ENCODE measurements at places on chromosomes 7 and 10. TPM values are rescaled to one million over a fixed set of nuclear protein-coding genes. Genes with fewer than 3 reads are reported as not detected.

DNA sequence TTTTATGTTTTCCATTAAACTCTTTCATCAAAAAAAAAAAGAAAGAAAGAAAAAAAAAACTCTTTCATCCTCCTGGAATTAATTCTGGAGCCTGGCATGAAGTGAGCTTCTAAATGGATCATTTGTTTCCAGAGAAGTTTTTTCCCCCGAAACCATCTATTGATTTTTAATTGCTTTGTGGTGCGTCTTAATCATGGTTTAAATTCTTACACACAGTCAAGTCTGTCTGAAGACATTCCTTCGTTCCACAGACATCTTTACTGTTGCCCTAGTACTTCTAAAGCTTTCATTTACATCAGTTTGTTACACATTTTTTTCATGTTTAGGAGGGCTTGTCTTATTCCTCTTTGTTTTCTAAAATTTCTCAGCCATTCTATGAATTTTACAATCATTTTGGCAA, 493.4 kb upstream of the FOXK1 start:
- no peak for DNase-seq

- no peak for DNase-seq
These were observed 64.2 kb upstream of the IL6 start for GRCh38 chr7:22662556-22663356.

- DNase-seq, result no peak
These were observed 45.1 kb downstream of the AMZ1 start for GRCh38 chr7:2732959-2733584.

- no peak for DNase-seq
These were observed 22.5 kb upstream of the TNRC18 start for GRCh38 chr7:5445981-5446594.

- DNase-seq, result no peak
These were observed 18.0 kb downstream of the STX1A start for GRCh38 chr7:73701357-73701995.

GRCh38 chr7:46115410-46115809, 194.3 kb upstream of the IGFBP3 start:
- DNase-seq, result no peak

DNA sequence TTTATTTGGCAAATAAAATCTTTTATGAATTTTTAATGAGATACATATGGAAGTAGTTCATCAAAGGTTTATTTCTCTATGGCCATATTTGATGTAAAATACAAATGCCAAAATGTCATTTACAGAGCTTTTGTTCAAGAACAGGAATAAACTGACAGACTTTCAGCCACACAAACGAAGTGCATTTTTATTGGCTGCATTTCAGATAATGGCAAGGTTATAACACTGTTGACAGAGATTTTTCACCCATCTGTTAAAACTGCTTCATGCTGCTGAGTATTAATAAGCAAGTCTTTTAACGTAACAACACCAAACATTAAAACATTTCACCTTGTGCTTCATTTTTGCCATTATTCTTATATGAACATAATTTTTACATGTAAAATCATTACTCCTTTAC, 254.4 kb downstream of the ANKRD7 start:
- DNase-seq, result no peak

Gene CRYGN
- not detected for total RNA-seq

- DNase-seq, result no peak
These were observed 8.1 kb downstream of the BLVRA start for GRCh38 chr7:43766564-43766963.

- no peak for DNase-seq
These were observed 106.6 kb downstream of the GAD2 start for GRCh38 chr10:26323219-26323618.

DNA sequence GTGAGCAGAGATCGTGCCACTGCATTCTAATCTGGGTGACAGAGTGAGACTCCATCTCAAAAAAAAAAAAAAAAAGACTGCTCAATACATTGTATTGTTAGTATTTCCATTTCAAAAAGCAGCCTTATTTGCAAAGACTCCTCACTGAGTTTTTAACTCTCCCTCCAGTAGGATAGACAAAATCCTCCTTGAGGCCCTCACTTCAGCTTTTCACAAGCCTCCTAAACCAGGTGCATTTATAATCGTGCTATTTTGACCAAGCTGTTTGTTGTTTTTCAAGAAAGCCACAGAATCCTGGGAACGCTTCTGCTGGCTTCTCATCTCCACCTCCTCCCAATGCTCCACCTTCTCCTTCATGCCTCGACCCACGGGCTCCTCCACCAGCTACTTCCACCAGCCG, 6.3 kb upstream of the DDIT4 start:
- no peak for DNase-seq

DNA sequence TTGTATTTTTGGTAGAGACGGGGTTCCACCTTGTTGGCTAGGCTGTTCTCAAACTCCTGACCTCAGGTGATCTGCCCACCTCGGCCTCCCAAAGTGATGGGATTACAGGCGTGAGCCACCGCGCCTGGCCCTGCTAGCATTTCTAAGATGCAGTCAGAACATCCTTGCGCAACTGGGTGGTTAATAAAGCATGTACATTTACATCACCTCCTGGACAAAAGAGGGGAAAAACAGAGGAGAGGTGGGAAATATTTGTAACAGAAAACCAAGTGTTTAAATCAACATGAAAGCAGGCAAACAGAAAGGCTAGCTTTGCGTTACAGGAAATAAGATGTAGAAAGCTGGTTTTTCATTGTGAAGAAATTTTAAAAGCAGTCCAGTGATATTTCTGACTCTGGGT, 220.9 kb upstream of the KMT2E start:
- no peak for DNase-seq

DNA sequence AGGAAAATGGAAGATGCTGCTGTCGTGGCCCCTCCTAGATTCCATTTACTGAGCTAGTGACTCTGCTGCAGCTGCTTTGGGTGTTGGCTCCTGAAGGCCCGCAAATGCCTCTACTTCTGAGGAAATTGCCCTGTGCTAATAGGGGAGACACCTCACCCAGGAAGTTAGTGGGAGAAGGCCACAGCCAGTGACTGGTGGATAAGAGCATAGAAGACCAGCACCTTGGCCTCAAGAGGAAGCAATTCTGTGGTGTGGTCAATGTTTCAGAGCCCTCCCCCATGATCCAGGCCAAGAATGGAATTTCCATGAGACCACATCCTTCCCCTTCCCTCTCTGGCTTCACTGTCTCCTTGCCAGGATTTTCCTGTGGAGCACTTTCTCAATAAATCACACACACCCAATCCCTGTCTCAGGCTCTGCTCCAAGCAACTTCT, 25.0 kb upstream of the FZD1 start:
- DNase-seq, result no peak

DNA sequence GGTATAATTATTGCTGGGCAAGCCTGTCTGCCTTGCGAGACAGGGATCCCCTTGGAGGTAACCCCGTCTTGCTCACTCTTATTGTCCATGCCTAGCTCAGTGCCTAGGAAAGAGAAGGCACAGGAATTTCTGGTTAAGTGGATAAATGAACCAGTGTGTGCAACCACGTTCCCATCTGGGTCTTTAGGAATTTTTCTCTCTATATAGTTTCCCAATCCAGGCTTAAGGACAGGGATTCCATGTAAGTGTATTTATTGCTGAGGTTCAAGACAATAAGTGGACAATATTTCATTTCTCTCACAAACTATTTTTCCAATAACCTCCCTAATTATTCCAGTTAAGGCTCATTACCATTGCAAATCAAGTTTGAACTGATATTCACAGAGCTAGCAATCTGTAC, 8.9 kb upstream of the ADAM12 start:
- DNase-seq, result no peak

Gene CACNA2D1
- not detected for total RNA-seq

DNA sequence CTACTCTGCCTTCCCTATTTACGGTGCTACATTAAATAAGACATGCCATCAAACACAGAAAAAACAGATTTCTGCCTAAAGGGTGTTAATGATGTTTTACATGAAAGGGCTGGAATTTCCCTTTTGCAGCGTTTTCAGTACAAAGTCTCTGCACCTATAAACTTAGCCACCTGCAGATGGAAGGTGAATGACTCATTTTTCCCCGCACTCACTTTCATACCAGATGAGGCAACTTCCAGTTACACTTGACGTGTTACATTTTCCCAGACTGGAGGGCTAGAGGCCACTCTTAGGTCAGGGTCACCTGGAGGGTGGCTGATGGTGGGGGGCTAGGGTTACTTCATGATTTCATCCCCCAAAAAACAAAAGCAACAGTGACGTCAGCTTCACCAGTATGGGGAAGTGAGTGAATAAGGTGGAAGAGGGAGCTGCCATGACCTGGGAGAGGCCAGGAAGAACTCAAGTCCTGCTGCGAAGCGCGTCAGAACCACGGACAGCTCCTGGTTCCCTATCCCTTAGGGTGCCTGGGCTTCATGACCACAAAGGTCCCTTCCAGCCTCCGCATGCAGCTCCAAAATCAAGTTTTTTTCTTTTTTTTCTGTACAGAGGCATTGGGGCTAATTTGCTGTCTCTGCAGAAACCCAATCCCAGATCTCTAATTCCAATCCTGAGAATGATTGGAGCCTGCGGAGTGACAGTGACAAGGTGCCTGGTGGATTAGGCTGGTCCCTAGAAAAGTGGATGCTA, 94.0 kb downstream of the ADARB2 start:
- no peak for DNase-seq

Gene AGR3
- total RNA-seq, result not detected

All from activated T-helper 2 cell treated with anti-CD3 and anti-CD28 coated beads, Interferon-gamma antibody, Interleukin-2, Interleukin-4, amounts not matched to agents 10 μg/mL and 5 μg/mL and 100 μg/mL, durations not matched to agents 14 hours and 24 hours and 36 hours (primary cell).